ENCODE measurements at places on chromosomes 13 and 19. TPM values are rescaled to one million over a fixed set of nuclear protein-coding genes. Genes with fewer than 3 reads are reported as not detected.
A peak's percentile ranks its signal among the peaks of the same experiment; 100 is the strongest.

The WASF3 gene
- 3.2 TPM for total RNA-seq

- no peak overlapping the region for H3K4me3 ChIP-seq
- no peak for DNase-seq
These were observed 254.1 kb downstream of the MZT1 start for GRCh38 chr13:72473321-72473720.

GRCh38 chr13:35518337-35518946 is 42.0 kb upstream of the MAB21L1 start:
- no peaks in the 10 kb centered on the region for H3K4me1 ChIP-seq
- H3K36me3 ChIP-seq, result no peaks in the 10 kb centered on the region
- no peak overlapping the region for H3K4me3 ChIP-seq
- H3K27me3 ChIP-seq, result no peaks in the 10 kb centered on the region
- H3K27ac ChIP-seq, result no peak overlapping the region

GRCh38 chr13:112467236-112467635 is 91.1 kb downstream of the SPACA7 start:
- no peak for DNase-seq
- H3K36me3 ChIP-seq, result no peaks in the 10 kb centered on the region
- no peak overlapping the region for H3K4me3 ChIP-seq
- H3K4me1 ChIP-seq, result no peaks in the 10 kb centered on the region

The KLK13 gene
- total RNA-seq, result 5.0 TPM

The SMIM44 gene
- not detected for total RNA-seq

GRCh38 chr13:39196965-39197646 is 158.8 kb downstream of the NHLRC3 start:
- H3K27me3 ChIP-seq, result no peaks in the 10 kb centered on the region
- no peak overlapping the region for H3K27ac ChIP-seq
- no peaks in the 10 kb centered on the region for H3K36me3 ChIP-seq
- H3K4me3 ChIP-seq, result no peak overlapping the region
- no peak for DNase-seq

DNA sequence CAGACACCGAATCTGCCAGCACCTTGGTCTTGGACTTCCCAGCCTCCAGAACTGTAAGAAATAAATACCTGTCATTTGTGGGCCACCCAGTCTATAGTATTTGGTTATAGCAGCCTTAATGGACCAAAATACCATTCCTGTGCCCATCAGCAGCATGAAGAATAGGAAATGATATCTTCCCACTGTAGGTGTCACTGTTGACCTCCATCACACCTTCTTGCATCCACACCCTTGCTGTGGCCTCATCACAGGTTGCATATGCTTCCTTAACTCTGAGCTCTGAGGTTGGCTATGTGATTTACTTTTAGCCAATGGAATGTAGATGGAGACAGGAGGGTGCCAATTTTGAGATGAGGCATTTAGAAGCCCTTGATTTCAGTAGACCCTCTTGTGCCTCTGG is 242.0 kb upstream of the TSHZ3 start:
- no peaks in the 10 kb centered on the region for H3K4me1 ChIP-seq
- H3K36me3 ChIP-seq, result no peaks in the 10 kb centered on the region
- DNase-seq, result no peak
- no peak overlapping the region for H3K4me3 ChIP-seq
- H3K27me3 ChIP-seq, result no peaks in the 10 kb centered on the region

The PLVAP gene
- total RNA-seq, result 12.6 TPM

- no peaks in the 10 kb centered on the region for H3K36me3 ChIP-seq
- no peaks in the 10 kb centered on the region for H3K27me3 ChIP-seq
- H3K4me1 ChIP-seq, result no peaks in the 10 kb centered on the region
- peak overlapping the region; percentile 36 for H3K27ac ChIP-seq
- no peak for DNase-seq
These were observed 19.4 kb upstream of the ADGRE5 start for GRCh38 chr19:14361824-14362223.

GRCh38 chr13:99656092-99656745 is 154.9 kb downstream of the TM9SF2 start:
- peaks cover 11% of the 10 kb centered on the region for H3K4me1 ChIP-seq
- H3K4me3 ChIP-seq, result no peak overlapping the region
- no peaks in the 10 kb centered on the region for H3K27me3 ChIP-seq
- H3K36me3 ChIP-seq, result no peaks in the 10 kb centered on the region

- no peak overlapping the region for H3K4me3 ChIP-seq
- H3K36me3 ChIP-seq, result no peaks in the 10 kb centered on the region
- H3K4me1 ChIP-seq, result no peaks in the 10 kb centered on the region
- H3K27me3 ChIP-seq, result no peaks in the 10 kb centered on the region
- no peak for DNase-seq
These were observed 8.0 kb downstream of the ZNF671 start for GRCh38 chr19:57719424-57719823.

GRCh38 chr19:18373892-18374629 is 11.9 kb upstream of the GDF15 start:
- H3K27me3 ChIP-seq, result no peaks in the 10 kb centered on the region
- H3K4me3 ChIP-seq, result no peak overlapping the region
- DNase-seq, result peak; percentile 76
- peaks cover 5% of the 10 kb centered on the region for H3K4me1 ChIP-seq
- peak overlapping the region; percentile 84 for H3K27ac ChIP-seq
- no peaks in the 10 kb centered on the region for H3K36me3 ChIP-seq

DNA sequence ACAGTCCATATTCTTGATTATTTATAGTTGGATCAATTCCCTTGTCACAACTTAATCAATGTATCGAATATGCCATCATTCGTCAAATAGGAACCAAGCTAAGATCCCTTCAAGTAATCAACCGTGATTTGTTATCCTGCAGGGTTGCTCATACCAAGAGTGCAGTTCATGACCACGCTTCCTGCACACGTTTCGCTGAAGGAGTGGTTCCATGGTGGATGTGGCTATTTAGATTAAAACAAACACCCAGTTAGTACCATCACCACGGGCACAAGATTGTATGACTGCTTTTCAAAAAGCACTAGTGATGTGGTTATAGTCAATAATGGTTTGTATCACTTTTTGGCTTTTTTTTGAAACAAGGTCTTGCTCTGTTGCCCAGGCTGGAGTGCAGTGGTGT is 41.1 kb upstream of the CCNE1 start:
- no peaks in the 10 kb centered on the region for H3K4me1 ChIP-seq
- H3K27me3 ChIP-seq, result no peaks in the 10 kb centered on the region
- no peaks in the 10 kb centered on the region for H3K36me3 ChIP-seq
- DNase-seq, result no peak

The AP1M2 gene
- 102 TPM for total RNA-seq

DNA sequence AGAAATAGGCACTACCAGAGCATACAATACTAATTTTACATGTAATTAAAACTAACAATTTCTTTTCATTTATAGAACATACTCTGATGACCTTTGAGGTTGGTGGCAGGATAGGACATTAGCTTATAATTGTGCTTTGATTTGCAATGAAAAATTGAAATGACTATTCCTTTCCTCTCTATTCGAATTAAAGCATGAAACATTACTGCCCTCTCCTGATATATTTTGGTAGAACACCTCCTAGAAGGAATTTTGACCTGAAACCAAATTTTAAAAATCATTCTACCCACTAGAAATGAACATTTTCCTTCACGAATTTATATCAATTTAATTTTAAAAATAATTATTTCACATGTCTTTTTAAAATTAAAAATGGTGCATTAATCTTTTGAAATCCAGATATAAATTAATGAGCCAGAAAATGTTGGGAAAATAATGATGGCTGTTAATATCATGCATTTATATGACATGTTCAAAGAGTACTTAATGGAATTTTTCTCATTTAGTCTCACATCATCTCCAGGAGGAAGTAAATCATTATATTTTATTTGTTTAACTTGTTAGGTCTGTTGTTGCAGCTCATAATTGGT is 556.3 kb upstream of the ARGLU1 start:
- peaks cover 8% of the 10 kb centered on the region for H3K4me1 ChIP-seq
- DNase-seq, result no peak
- no peak overlapping the region for H3K4me3 ChIP-seq
- H3K27ac ChIP-seq, result no peak overlapping the region
- H3K27me3 ChIP-seq, result no peaks in the 10 kb centered on the region

- DNase-seq, result no peak
- H3K27me3 ChIP-seq, result no peaks in the 10 kb centered on the region
- no peak overlapping the region for H3K27ac ChIP-seq
- no peaks in the 10 kb centered on the region for H3K36me3 ChIP-seq
- no peaks in the 10 kb centered on the region for H3K4me1 ChIP-seq
These were observed 30.4 kb downstream of the WDR87 start for GRCh38 chr19:37876032-37876431.

DNA sequence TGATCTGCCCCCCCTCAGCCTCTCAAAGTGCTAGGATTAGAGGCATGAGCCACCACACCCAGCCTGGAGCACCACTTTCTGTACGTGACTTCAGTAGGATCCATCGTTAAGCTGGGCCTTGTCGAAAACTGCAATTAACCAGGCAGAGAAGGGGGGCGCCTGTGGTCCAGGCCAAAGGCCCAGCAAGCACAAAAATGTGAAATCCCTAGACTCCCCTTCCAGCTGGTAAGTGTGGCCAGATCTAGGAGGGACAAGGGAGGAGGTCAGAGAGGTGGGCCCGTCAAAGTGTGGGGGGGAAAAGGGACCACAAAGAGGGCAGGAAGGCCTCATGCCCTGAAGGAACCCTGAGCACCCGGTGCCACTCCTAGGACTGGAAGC is 13.8 kb downstream of the DDX39A start:
- no peaks in the 10 kb centered on the region for H3K27me3 ChIP-seq
- H3K27ac ChIP-seq, result peak overlapping the region; percentile 55
- no peaks in the 10 kb centered on the region for H3K36me3 ChIP-seq
- no peak overlapping the region for H3K4me3 ChIP-seq
- DNase-seq, result no peak

The KASH5 gene
- not detected for total RNA-seq

The RANBP3 gene
- total RNA-seq, result 102 TPM

GRCh38 chr13:98476106-98476505 is 100.8 kb downstream of the STK24 start:
- DNase-seq, result no peak
- no peaks in the 10 kb centered on the region for H3K27me3 ChIP-seq
- H3K36me3 ChIP-seq, result no peaks in the 10 kb centered on the region
- H3K4me1 ChIP-seq, result peaks cover 13% of the 10 kb centered on the region
- H3K27ac ChIP-seq, result peak overlapping the region; percentile 57

DNA sequence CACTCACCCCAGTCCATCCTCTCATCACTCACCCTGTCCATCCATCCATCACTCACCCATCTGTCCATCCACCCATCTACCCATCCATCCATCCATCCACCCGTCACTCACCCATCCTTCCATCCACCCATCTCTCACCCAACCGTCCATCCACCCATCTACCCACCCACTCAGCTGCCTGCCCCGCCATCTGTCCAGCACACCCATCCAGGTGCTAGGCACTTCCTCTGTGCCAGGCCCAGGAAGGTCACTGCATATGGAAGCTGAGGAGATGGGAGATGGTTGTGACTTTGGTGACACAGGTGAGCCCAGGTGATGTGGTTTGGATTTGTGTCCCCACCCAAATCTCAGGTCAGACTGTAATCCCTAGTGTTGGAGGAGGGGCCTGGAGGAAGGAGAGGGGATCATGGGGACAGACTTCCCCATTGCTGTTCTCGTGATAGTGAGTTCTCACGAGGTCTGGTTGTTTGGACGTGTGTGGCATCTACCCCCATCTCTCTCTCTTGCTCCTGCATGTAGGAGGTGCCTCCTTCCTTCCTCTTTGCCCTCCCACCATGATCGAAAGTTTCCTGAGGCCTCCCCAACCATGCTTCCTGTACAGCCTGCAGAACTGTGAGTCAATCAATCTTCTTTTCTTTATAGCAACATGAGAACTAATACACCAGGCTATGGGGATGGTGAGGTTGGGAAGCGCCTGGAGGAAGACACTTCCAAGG is 15.9 kb upstream of the C13orf46 start:
- no peaks in the 10 kb centered on the region for H3K4me1 ChIP-seq
- H3K36me3 ChIP-seq, result no peaks in the 10 kb centered on the region
- no peak overlapping the region for H3K27ac ChIP-seq

DNA sequence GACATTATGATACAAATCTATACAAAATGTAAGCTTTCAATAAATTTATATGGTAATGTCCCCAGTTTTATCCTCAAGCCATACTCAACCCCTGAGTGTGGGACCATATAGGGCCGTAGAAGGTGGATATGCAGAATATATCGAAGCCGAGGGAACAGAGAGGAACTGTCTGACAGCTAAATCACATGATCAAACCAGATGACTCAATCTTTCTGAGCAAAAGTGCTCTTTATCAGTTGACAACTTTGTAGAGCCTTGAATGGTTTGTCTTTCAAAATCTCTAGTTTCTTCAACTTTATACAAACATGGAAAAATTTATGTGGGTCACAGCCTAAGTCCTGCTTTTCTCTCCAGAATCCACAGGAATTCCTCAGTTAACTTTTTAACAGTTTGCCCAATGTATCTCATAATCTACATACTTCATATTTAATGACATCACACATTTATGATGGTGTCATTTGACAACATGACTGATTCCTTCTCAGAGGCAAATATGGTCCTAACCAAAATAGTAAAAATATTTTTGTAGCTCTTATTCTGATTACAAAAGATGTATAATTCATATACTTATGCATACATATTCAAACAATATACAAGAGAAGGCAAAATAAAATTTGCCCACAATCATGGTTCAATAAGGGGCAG is 673.0 kb upstream of the GPC6 start:
- DNase-seq, result no peak
- H3K27me3 ChIP-seq, result no peaks in the 10 kb centered on the region
- H3K4me1 ChIP-seq, result no peaks in the 10 kb centered on the region
- no peaks in the 10 kb centered on the region for H3K36me3 ChIP-seq

GRCh38 chr19:2261438-2262172 is 5.4 kb upstream of the JSRP1 start:
- H3K4me3 ChIP-seq, result no peak overlapping the region
- H3K27ac ChIP-seq, result peak overlapping the region; percentile 84
- peak; percentile 67 for DNase-seq
- no peaks in the 10 kb centered on the region for H3K36me3 ChIP-seq
- peaks cover 11% of the 10 kb centered on the region for H3K4me1 ChIP-seq

DNA sequence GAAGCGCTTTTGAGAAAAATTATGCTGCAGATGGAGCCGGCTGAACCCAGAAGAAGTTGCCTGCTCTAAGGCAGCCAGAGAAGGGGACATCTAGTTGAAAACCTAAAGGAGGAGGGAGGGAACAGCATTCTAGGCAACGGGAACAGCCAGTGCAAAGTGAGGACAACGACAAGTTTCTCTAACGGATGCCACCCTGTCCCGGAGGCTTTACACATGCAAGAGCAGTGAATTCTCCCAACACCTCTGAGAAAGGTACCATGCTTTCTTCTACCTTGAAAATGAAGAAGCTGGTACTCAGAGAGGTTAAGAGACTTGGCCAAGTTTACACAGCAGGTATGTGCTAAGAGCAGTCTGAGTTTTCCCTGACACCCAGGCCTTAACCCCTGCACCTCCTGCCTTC is 5.9 kb downstream of the IFNL3 start:
- no peaks in the 10 kb centered on the region for H3K27me3 ChIP-seq
- DNase-seq, result no peak
- no peak overlapping the region for H3K27ac ChIP-seq
- H3K4me1 ChIP-seq, result no peaks in the 10 kb centered on the region

- no peak overlapping the region for H3K27ac ChIP-seq
- no peak for DNase-seq
- H3K4me3 ChIP-seq, result no peak overlapping the region
These were observed 220.9 kb downstream of the FOXO1 start for GRCh38 chr13:40445557-40445990.

DNA sequence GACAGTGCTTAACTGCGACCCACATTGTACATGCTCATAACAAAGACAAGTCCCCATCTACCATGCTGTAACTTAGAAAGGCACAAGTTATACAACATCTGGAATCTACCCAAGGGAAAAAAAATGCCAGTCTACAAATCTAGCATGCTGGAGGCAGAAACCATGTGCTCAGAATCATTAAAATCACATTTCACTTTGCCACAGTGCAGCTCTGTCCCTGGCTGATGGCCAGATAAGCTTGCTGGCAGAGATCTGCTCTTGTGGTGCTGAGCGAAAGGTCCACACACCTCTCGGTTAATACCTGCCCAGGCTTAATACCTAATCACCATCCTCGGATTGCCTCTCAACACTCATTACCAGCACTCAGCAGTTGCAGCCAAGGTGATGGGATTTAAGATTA is 74.1 kb upstream of the UQCRFS1 start:
- no peaks in the 10 kb centered on the region for H3K4me1 ChIP-seq
- no peaks in the 10 kb centered on the region for H3K36me3 ChIP-seq
- H3K27me3 ChIP-seq, result no peaks in the 10 kb centered on the region
